NCI-H748 treated with DMSO at 0.1 percent for 48 hours (cell line): ENCODE measurements at places on chromosomes 2 and 18.

DNA sequence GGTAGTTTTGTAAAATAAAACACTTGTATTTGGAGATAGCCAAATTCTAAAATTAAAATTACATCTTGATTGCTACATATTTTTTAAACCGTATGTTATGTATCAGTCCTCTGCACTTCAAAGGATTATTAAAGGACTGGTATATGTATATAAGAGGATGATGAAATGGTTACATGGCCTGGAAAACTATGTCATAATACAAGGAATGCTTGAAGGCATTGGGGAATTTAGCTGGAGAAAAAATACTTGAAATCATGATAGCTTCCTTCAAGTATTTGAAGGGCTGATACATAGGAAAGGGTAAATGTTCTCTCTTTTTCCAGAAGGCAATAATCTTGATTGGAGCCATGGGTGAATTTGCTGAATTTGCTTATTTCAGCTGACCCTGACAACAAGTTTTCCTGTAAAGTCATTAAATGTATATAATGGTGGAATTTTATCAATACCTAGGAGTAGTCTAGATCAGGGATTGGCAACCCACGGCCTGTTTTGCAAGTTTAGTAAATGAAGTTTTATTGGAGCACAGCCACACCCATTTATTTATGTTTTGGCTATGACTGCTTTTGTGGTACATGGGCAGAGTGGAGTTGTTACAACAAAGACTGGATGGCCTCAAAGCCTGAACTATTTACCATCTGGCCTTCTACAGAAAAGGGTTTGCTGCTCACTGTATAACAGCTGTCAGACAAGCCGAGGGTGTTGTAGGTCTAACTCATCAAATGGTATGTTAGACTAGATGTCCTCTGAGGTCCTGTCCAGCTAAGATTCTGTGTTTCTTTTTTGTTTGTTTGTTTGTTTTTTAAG is 34.4 kb downstream of the ACYP2 start:
- no peak for DNase-seq

GRCh38 chr2:98503481-98504105 is 58.9 kb downstream of the INPP4A start:
- DNase-seq = no peak

DNA sequence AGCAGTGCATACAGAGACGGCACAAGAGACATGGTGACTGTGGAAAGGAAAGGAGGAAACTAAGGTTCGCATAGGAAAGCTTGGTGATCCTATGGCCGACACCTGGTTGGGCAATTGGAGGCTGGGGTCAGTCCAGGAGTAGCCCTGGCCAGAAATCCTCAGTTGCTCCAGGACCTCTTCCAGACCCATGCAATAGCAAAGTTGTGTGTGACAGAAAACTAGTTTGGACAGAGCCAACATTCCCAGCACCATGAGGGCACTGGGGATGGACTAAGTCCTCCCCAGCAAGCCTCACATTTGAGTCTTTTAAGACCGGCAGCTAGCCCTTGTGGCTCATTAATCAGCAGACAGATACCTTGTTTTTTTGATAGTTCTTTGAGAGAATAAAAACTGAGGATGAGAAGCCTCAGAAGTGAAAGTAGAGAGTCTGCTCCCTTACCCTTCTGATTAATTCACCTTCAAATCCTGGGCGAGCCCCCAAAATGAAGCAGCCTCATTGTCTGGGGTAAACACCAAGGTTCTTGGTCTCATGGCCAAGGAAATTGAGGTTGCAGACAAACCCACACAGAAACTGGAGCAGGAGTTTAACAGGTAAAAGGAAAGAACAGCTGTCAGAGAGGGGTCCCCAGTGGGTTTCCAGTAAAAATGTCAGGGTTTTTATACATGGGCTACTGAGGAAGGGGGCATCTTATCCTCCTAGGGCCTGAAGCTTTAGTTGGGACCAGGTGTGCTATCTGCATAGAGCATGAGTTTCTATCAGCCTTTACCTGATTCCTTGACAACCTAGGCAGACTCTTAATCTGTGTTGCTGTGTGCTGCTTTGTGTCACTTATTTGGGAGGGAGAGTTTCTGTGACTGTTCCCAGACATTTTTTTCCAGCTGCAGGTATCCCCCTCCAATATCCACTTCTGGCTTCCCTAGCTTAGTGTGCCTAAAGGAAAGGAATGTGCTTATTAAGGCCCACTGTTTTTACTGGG is 39.1 kb downstream of the STK17B start:
- DNase-seq = no peak

DNA sequence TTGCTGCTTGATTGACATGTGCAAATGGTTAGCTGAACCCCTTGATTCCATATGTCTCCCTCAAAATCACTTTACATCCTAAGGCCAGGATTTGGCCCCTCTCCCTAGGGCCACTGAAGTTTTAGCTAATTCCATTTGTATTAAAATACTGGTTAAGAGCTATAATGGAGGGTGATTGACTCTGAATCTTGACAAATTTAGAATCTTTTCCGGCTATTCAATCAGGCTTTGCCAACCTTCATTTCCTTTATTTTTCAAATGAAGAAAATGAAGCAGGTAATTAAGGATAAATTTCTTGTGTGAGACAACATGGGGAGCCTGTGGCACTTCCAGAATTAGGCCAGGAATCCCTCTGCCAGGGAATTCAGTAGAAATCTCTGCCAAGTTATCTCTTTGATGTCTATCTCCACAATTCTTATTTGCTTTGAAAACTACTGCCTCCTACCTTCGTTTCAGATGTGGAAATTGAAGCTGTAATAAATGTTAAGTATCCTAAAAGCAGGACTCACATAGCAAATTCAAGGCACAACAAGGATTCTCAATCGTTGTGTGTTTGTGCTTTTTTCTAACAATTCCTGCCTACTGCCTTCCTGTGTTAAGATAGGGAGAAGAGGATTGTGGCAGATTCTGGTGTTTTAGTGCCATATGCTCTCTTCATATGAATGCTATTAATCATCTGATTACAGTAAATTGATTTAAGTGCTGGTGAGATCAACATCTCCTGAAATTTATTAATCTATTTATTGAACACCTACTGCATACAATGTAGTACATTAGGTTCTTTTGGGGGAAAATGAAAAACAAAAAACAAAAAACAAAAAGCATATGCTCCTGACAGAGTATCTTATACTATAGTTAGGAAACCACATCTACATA is 47.8 kb upstream of the MAP4K3 start:
- DNase-seq = no peak

DNA sequence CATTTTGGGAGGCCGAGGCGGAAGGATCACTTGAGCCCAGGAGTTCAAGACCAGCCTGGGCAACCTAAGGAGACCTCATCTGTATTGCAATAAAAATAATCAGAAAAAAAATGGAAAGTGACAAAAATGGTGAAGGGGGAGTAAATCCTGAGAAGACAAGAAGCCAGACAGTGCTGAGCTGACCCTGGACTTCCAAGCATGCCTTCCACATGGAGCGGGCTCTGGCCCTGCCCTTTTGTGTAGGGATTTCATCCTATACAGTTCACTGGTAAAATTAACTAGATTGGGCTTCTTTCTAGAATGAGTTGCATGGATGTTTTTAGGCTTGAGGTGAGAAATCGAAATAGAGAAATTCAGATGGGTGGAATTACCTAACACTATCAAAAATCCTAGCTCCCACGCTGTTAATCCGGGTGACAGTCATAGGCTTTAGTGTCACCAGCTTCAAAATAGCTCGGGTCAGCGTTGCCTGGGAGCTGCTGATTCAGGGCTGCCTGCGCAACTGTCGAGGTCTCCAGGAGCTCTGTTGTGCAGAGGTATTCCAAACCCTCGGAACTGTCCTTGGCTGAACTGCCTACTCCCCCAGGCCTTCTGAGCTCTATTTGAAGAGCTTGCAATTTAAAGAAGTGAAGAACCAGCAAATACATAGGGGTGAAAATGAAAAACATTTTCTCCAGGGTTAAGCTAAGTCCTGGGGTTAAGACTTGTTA is 21.5 kb upstream of the ZNF532 start:
- DNase-seq = no peak

DNA sequence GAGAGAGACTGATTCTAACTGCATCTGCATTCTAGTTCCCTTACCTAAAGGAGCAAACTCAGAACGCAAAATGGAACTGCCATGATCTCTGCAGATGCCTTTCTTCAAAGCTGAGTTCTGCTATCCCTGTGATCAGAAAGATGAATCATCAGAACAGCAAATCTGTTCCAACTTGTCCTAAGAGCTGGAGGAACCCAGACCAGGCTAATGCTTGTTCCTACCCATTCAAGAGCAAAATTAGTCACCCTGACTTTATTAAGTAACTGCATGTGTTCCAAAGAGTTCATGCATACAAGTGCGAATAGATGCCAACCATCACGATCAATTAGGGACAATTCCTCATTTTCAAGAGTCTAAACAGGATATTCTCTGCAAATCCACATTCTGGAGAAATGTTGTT is 46.5 kb downstream of the MBP start:
- DNase-seq = no peak
